RWPE2 (cell line): ENCODE measurements at places on chromosomes 11 and 22.

- no peaks in the 10 kb centered on the region for H3K36me3 ChIP-seq
- no peak overlapping the region for H3K4me3 ChIP-seq
- no peak overlapping the region for H3K27ac ChIP-seq
- H3K27me3 ChIP-seq: no peaks in the 10 kb centered on the region
- no peak for DNase-seq
These were observed 12.8 kb downstream of the ZMAT5 start for GRCh38 chr22:29753808-29754657.

DNA sequence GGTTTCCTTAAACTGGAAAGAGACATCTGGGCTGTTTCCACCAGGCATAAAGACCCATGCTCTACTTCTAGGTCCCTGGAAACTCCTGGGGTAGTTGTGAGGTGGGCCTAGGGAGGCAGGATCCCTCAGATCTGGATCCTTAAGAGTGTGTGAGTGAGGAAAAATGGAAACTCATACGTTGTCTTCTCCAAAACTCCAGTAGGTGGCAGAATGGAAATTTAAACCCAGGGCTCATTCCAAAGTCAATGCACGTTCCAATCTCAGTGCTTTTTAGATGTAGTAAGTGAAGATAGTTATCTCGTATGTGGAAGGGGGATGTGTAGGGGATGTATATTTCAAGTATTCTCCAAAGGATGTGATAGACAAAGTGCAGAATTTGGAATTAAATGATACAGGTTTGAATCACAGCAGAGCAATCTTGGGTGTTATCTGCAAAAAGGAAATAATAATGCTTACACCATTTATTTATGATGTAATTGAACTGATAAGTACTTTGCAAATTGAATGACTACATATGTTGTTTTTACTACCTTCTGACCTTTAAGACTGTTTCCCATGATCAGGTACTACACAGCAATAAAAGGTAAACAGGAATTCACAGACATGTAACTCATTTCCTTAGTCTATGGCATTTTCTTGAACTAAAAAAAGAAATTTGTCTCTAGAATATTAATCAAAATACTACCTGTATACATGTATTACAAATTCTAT, 13.1 kb upstream of the MMP1 start:
- no peaks in the 10 kb centered on the region for H3K36me3 ChIP-seq
- H3K27me3 ChIP-seq: no peaks in the 10 kb centered on the region

GRCh38 chr11:115572551-115572950, 68.3 kb upstream of the CADM1 start:
- no peak overlapping the region for H3K4me3 ChIP-seq
- H3K27me3 ChIP-seq: no peaks in the 10 kb centered on the region
- H3K4me1 ChIP-seq: peaks cover 9% of the 10 kb centered on the region

DNA sequence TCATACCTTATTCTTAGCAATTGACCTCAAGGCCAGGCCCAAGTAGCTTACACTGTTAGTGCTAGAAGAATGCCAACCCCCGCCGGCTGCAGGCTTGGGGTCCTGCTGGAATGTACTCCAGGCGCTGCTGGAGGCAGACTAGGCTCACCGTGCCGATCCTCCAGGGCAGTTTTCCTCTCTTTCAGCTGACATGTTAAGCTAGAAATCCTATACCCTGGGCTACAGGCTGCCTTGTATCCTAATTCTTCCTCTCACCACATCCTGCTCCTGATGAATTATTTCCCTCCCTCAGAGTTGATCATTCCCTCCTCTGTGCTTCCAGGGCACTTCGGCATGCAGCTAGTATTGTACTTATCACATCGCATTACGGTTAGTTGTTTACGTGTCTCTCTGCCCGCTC, 3.4 kb downstream of the SPTBN2 start:
- no peak overlapping the region for H3K27ac ChIP-seq
- no peaks in the 10 kb centered on the region for H3K36me3 ChIP-seq
- H3K4me1 ChIP-seq: peaks cover 2% of the 10 kb centered on the region
- DNase-seq: peak; percentile 57
- H3K27me3 ChIP-seq: no peaks in the 10 kb centered on the region

GRCh38 chr11:6667733-6668374, 12.2 kb upstream of the DCHS1 start:
- DNase-seq: no peak
- H3K4me1 ChIP-seq: no peaks in the 10 kb centered on the region
- no peaks in the 10 kb centered on the region for H3K27me3 ChIP-seq
- H3K27ac ChIP-seq: no peak overlapping the region

DNA sequence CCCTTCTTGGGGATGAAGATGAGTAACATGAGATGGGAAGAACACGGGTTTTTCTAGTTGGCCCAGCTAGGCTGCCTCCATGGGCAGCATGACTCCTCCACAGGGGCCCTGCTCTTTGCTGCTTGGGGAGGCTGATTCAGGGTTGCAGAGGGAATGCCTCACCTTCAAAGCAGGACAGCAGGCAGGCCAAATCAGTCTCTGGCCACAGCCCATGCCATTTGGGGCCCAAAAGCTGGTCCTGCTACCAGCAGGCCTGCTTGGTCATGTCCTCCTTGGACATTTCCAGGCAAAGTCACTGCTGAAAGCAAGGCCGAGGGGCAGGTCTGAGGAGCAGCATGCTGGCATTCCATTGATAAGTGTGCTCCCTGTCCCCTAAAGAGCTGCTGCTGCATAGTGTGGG, 13.8 kb upstream of the MAPK8IP1 start:
- H3K4me1 ChIP-seq: peaks cover 3% of the 10 kb centered on the region
- H3K36me3 ChIP-seq: peaks cover 38% of the 10 kb centered on the region
- no peaks in the 10 kb centered on the region for H3K27me3 ChIP-seq
- DNase-seq: no peak

DNA sequence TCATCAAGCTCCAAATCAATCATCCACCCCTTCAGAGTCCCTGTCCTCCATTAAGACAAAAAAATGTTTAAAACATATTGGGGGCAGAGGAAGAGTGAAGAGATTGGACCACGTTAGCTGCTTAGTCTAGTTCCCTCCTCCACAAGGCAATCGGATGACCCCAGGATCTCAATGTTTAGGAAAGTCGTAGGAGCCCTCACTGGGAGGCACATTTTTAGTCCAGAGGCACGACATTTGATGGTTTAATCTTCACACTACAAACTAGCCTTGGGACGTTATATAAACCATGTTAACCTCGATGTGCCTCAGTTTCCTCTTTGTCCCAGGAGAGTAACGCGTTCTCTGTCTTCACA, 588 bp upstream of the FAT3 start:
- no peaks in the 10 kb centered on the region for H3K36me3 ChIP-seq
- no peak for DNase-seq
- peaks cover 54% of the 10 kb centered on the region for H3K27me3 ChIP-seq
- H3K27ac ChIP-seq: no peak overlapping the region
- no peak overlapping the region for H3K4me3 ChIP-seq

DNA sequence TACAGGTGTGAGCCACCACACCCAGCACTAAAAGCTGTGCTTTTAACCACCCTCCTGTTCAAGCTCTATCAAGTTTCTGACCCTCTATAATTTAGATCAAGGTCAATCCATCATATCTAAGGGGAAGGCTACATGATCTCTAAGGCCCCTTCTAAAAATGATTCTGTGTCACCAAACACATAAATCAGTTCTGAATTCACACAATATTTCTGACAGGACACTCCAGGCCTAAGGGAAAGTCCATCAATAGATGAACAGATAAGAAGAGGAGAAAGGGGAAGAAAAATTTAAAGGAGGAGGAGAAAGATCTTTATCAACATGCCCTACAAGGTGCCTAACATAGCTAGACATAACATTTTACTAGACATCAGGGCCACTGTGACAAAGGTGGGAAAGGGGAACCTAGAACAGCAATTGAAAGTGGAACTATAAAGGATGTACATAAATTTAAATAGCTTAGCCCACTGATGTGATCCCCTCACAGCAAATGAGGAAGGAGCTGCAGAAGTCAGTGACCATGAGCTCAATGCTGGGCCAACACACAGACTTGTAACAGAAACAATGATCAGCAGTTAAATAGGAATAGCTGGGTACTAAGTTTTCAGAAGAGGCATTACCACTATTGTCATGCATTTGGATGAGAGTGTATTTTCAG, 4.7 kb downstream of the PRCP start:
- no peak for DNase-seq
- no peaks in the 10 kb centered on the region for H3K36me3 ChIP-seq
- H3K4me1 ChIP-seq: peaks cover 4% of the 10 kb centered on the region
- no peaks in the 10 kb centered on the region for H3K27me3 ChIP-seq
- no peak overlapping the region for H3K4me3 ChIP-seq
- no peak overlapping the region for H3K27ac ChIP-seq

- H3K4me1 ChIP-seq: no peaks in the 10 kb centered on the region
- no peaks in the 10 kb centered on the region for H3K36me3 ChIP-seq
- H3K27ac ChIP-seq: no peak overlapping the region
- DNase-seq: no peak
- no peak overlapping the region for H3K4me3 ChIP-seq
These were observed 6.3 kb upstream of the SH3BP1 start for GRCh38 chr22:37633089-37633624.

- no peak for DNase-seq
- no peaks in the 10 kb centered on the region for H3K27me3 ChIP-seq
- no peaks in the 10 kb centered on the region for H3K36me3 ChIP-seq
- no peak overlapping the region for H3K4me3 ChIP-seq
- peaks cover 21% of the 10 kb centered on the region for H3K4me1 ChIP-seq
These were observed 223.5 kb upstream of the BLID start for GRCh38 chr11:122339436-122340060.

DNA sequence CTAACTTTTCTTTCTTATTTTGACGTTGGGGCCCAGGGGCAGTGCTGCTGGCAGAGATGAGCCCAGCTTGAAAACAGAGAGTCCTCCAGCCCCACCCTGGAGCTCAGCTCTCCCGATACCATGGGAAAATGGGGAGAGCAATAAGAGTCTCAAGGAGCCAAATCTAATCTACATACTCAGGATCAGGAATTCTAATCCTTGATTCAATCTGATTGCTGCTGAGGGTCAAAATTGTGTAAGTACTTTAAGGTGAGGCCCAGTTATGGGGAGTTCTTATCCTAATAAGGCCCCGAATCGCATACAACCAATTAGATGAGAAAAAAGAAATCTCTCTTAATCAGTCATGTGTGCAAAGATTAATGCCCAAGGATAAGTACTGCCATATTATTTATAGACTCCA, 202.9 kb downstream of the FAM76B start:
- no peaks in the 10 kb centered on the region for H3K27me3 ChIP-seq
- no peaks in the 10 kb centered on the region for H3K36me3 ChIP-seq

- H3K4me1 ChIP-seq: peaks cover 15% of the 10 kb centered on the region
- H3K27me3 ChIP-seq: no peaks in the 10 kb centered on the region
- no peak overlapping the region for H3K4me3 ChIP-seq
- peak overlapping the region; percentile 37 for H3K27ac ChIP-seq
These were observed 81.6 kb downstream of the PDHX start for GRCh38 chr11:34997952-34998528.

GRCh38 chr22:38034278-38034882, 22.8 kb upstream of the PICK1 start:
- peaks cover 4% of the 10 kb centered on the region for H3K4me1 ChIP-seq
- no peak overlapping the region for H3K4me3 ChIP-seq
- H3K27ac ChIP-seq: no peak overlapping the region
- H3K27me3 ChIP-seq: no peaks in the 10 kb centered on the region

GRCh38 chr11:13861411-13861810, 101.1 kb upstream of the SPON1 start:
- H3K4me1 ChIP-seq: no peaks in the 10 kb centered on the region
- no peaks in the 10 kb centered on the region for H3K36me3 ChIP-seq
- no peak overlapping the region for H3K27ac ChIP-seq
- DNase-seq: no peak
- peaks cover 4% of the 10 kb centered on the region for H3K27me3 ChIP-seq

GRCh38 chr11:67450796-67451657, 1.5 kb downstream of the GPR152 start:
- DNase-seq: no peak
- no peaks in the 10 kb centered on the region for H3K4me1 ChIP-seq
- no peaks in the 10 kb centered on the region for H3K27me3 ChIP-seq

DNA sequence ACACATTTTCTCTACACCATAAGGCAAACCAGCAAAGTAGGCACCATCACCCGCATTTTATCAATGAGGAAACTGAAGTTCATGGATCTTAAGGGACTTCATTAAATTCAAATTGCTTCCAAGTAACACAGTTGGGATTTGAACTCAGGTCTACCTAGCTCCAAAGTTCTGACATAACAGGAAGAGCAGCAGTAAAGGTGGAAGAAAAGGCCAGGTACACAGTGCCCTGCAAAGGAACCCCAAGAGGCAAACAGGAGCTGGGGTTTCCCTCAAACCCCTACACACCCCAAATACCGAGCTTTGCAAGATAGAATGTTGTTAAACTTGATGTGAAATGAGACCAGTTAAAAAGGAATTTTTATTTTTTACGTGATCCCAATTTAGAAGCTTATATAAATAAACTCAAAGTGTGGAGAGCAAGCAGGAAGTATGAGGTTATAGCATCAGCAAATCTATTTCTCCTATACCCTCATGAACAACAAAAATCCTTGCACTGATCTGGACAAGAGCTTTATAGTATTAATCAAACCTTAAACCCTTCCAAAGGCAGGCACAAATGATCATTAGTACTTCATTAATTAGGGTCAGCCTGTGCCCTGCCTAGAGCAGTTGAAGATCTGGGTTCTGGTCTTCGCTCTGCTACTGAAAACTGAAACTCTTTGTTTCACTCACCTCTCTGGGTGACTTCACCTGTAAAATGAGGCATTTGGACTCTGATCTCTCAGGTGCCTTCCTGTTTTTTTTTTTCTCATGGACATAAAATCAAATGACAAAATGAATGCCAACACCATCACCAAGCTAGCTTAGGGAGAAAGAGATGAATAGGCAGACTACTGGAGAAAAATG, 36.5 kb downstream of the SYTL2 start:
- no peak for DNase-seq
- H3K4me3 ChIP-seq: no peak overlapping the region
- no peaks in the 10 kb centered on the region for H3K4me1 ChIP-seq
- no peaks in the 10 kb centered on the region for H3K36me3 ChIP-seq
- no peak overlapping the region for H3K27ac ChIP-seq
- no peaks in the 10 kb centered on the region for H3K27me3 ChIP-seq

DNA sequence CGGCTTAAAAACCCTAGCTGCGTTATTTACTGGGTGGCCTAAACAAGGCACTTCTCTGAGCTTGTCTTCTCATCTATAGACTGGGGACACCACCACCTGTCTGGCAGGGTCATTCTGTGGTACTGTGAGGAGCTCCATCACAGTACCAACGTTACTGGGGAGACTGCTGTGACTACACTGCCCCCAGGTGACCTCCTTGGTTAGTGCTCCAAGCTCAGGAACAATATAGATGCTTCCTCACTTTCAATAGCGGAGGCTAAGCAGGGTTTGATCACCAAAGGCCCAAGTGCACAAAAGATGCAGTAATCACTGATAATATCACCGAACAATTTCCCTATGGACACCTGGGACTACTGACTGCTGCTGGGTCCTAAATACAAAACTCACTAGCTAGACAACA, 18.8 kb downstream of the PRPF19 start:
- DNase-seq: no peak
- no peak overlapping the region for H3K4me3 ChIP-seq
- peaks cover 19% of the 10 kb centered on the region for H3K36me3 ChIP-seq
- no peak overlapping the region for H3K27ac ChIP-seq
- no peaks in the 10 kb centered on the region for H3K27me3 ChIP-seq

- no peak overlapping the region for H3K4me3 ChIP-seq
- DNase-seq: no peak
- no peaks in the 10 kb centered on the region for H3K27me3 ChIP-seq
- no peak overlapping the region for H3K27ac ChIP-seq
- no peaks in the 10 kb centered on the region for H3K4me1 ChIP-seq
These were observed 33.1 kb upstream of the MRGPRX1 start for GRCh38 chr11:18972336-18972735.
